Tibial nerve (tissue), 4 donors: ENCODE measurements at places on chromosomes 1 and 21. TPM values are rescaled to one million over a fixed set of nuclear protein-coding genes. Genes with fewer than 3 reads are reported as not detected.

KCNJ6 gene
- not detected for total RNA-seq

SLC16A4 gene
- 8.0 TPM for total RNA-seq

HSPG2 gene
- 484 TPM for total RNA-seq

CCSAP gene
- 18.1 TPM for total RNA-seq

FMO5 gene
- total RNA-seq, result 6.3 TPM

OR6K3 gene
- not detected for total RNA-seq

KPRP gene
- not detected for total RNA-seq

ORC1 gene
- total RNA-seq, result 0.84 TPM

THEM5 gene
- total RNA-seq, result not detected

SFT2D2 gene
- 41.4 TPM for total RNA-seq
